Peyer's patch (tissue), 4 donors: ENCODE measurements at places on chromosomes 7 and 10. TPM values are rescaled to one million over a fixed set of nuclear protein-coding genes. Genes with fewer than 3 reads are reported as not detected.

PPIF gene
- 48.4 TPM for total RNA-seq

TEX47 gene
- not detected for total RNA-seq

FGFR2 gene
- total RNA-seq, result 18.4 TPM

GATA3 gene
- total RNA-seq, result 1.4 TPM

BTBD16 gene
- not detected for total RNA-seq

GRID2IP gene
- total RNA-seq, result 0.88 TPM

CYP2W1 gene
- not detected for total RNA-seq

PTPN20 gene
- total RNA-seq, result not detected

FANK1 gene
- 3.5 TPM for total RNA-seq

GRCh38 chr7:84454174-84454959, 259.8 kb upstream of the SEMA3A start:
- H3K36me3 ChIP-seq, result no peaks in the 10 kb centered on the region
- no peak overlapping the region for H3K4me3 ChIP-seq
- no peaks in the 10 kb centered on the region for H3K4me1 ChIP-seq
- no peak overlapping the region for H3K27ac ChIP-seq
- DNase-seq, result no peak
- no peaks in the 10 kb centered on the region for H3K27me3 ChIP-seq

GRCh38 chr7:153887749-153888569, 164.2 kb upstream of the DPP6 start:
- no peak overlapping the region for H3K27ac ChIP-seq
- no peaks in the 10 kb centered on the region for H3K27me3 ChIP-seq
- no peaks in the 10 kb centered on the region for H3K36me3 ChIP-seq
- no peaks in the 10 kb centered on the region for H3K4me1 ChIP-seq
- H3K4me3 ChIP-seq, result peak overlapping the region; percentile 34

GRCh38 chr10:118462401-118462800, 120.3 kb upstream of the FAM204A start:
- H3K4me3 ChIP-seq, result no peak overlapping the region
- no peak overlapping the region for H3K27ac ChIP-seq
- no peak for DNase-seq
- H3K27me3 ChIP-seq, result no peaks in the 10 kb centered on the region
- H3K4me1 ChIP-seq, result no peaks in the 10 kb centered on the region

DNA sequence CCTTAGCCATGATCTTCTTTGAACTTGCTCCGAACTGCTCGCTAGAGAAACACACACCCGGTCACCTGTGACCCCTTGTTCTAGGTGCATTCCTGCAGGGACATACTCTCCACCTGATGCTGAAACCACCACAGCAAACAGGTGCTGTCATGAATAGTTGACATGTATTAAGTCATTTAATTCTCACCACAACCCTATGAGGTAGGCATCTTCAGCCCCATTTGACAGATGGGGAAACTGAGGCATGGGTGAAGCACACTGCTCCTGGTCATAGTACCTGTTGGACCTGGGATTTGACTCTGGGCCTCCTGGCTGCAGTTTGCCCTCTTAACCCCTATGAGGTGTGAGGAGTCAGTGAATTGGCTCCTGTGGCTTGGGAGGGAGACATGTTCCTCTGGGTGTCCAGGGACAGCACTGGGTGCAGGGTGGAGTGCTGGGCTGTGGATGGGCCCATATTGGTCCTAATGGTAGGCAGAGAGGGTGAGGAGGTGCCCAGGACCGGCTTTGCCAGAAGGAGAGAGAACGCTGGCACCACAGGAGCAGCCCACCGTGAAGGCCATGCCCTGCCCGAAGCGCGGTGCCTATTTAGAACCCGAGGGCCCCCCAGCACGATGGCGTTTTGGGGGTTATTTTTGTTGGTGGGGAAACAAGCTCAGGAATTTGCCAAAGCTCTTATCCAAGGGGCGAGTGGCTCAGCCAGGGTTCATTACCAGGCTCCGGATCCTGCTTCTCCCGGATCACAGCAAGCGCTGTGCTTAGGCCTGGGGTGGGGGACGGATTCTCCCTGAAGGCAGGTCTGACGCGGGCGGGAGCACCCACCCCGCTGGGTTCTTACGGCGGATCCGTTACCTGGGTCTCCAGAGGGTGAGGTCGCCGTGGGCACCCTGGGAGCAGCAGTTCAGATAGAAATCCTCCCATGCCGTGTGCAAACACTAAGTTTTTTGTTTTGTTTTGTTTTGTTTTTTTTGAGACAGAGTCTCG, 52.3 kb downstream of the GLRX3 start:
- no peak for DNase-seq
- H3K27me3 ChIP-seq, result no peaks in the 10 kb centered on the region
- no peaks in the 10 kb centered on the region for H3K4me1 ChIP-seq
- peaks cover 3% of the 10 kb centered on the region for H3K36me3 ChIP-seq
- no peak overlapping the region for H3K27ac ChIP-seq

GRCh38 chr7:113664867-113665266, 253.9 kb downstream of the PPP1R3A start:
- no peak for DNase-seq
- no peaks in the 10 kb centered on the region for H3K27me3 ChIP-seq
- no peak overlapping the region for H3K27ac ChIP-seq
- H3K36me3 ChIP-seq, result no peaks in the 10 kb centered on the region

GRCh38 chr7:44277851-44278250, 47.5 kb downstream of the CAMK2B start:
- no peaks in the 10 kb centered on the region for H3K36me3 ChIP-seq
- H3K4me3 ChIP-seq, result no peak overlapping the region
- no peak overlapping the region for H3K27ac ChIP-seq
- no peaks in the 10 kb centered on the region for H3K4me1 ChIP-seq
- no peaks in the 10 kb centered on the region for H3K27me3 ChIP-seq

- no peaks in the 10 kb centered on the region for H3K36me3 ChIP-seq
- H3K4me3 ChIP-seq, result no peak overlapping the region
- H3K27me3 ChIP-seq, result no peaks in the 10 kb centered on the region
- H3K4me1 ChIP-seq, result no peaks in the 10 kb centered on the region
Measured at GRCh38 chr10:37775612-37776011, 81.8 kb downstream of the ZNF248 start.

- H3K4me1 ChIP-seq, result no peaks in the 10 kb centered on the region
- DNase-seq, result no peak
- no peaks in the 10 kb centered on the region for H3K27me3 ChIP-seq
- no peaks in the 10 kb centered on the region for H3K36me3 ChIP-seq
- no peak overlapping the region for H3K4me3 ChIP-seq
Measured at GRCh38 chr10:52424341-52424740, 110.3 kb downstream of the DKK1 start.

DNA sequence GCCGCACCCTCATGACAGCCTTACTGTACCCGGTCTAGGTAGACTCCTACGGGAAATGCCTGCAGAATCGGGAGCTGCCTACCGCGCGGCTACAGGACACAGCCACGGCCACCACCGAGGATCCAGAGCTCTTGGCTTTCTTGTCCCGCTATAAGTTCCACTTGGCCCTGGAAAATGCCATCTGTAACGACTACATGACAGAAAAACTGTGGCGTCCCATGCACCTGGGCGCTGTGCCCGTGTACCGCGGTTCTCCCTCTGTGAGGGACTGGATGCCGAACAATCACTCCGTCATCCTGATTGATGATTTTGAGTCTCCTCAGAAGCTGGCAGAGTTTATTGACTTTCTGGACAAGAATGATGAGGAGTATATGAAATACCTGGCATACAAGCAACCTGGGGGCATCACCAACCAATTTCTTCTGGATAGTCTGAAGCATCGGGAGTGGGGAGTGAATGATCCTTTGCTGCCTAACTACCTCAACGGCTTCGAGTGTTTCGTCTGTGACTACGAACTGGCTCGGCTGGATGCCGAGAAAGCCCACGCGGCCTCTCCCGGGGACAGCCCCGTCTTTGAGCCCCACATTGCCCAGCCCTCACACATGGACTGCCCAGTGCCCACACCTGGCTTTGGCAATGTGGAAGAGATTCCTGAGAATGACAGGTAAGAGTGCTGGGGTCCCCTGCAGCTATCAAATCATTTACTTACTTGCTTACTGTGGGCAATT, 8.5 kb upstream of the CHCHD1 start:
- H3K27ac ChIP-seq, result peak overlapping the region; percentile 96
- no peaks in the 10 kb centered on the region for H3K36me3 ChIP-seq
- no peaks in the 10 kb centered on the region for H3K27me3 ChIP-seq
- no peak for DNase-seq
- peak overlapping the region; percentile 88 for H3K4me3 ChIP-seq

DNA sequence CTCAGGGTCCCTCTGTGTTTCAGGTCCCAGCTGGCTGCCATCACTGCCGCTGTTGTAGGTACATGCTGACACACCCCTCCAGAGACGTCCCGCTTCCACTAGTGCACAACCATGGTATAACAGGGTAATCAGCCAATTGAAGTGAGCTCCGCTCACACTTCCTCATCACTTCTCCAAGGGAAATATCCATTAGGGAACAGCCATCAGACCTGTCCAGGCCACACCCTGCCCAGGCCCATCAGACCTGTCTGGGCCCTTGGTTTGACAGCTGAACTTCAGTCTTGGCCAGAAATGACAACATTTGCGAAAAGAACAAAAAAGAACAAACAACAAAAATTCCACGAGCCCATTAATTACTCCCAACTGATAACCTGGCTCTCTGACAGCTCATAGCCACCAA, 11.0 kb upstream of the MYH16 start:
- H3K27ac ChIP-seq, result no peak overlapping the region
